NCI-H187 treated with DMSO at 0.1 percent for 48 hours (cell line): ENCODE measurements at places on chromosomes 7 and 10.

DNA sequence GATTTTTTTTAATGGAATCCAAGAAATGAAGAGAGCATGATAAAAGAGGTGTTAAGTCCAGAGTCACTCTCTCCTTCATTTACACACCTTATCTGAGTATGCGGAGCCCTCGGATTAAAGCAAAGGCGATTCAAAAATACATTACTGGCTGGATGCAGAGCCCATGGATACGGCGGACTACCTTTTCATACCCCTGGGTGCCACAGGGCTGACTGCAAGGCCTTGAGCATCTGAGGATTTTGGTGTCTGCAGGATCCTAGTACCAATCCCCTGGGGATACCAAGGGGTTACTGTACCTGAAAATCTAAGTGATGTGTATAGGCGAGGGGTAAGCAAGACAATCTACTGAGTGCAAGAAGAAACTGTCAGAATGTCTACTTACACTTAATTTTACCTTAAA lies 20.5 kb downstream of the PIP4K2A start:
- DNase-seq, result no peak

- no peak for DNase-seq
Observed at GRCh38 chr10:30656233-30656632, 26.7 kb upstream of the LYZL2 start.

GRCh38 chr10:122507616-122508015 lies 46.3 kb downstream of the HTRA1 start:
- no peak for DNase-seq

GRCh38 chr10:48946891-48947500 lies 7.4 kb upstream of the LRRC18 start:
- no peak for DNase-seq

GRCh38 chr7:104990983-104991382 lies 23.0 kb upstream of the KMT2E start:
- DNase-seq, result no peak

DNA sequence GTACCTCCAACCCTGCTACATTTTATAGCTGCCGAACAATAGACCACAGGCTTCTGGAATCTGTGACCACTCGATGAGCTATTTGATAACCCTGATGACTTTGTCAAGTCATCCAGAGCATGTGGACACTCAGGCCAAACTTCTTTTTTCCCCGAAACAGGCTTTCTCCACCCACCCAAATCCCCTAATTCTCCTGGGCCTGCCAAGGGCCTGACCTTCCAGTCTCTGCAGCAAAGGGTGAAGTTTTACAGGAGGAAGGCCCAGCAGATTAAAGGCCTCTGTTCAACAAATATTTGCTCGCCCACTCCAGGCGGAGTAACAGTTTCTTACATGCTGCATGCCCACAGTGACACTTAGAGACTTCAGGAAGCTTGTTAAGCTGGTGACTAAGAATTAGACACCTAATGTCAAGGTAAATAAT lies 2.0 kb downstream of the JCAD start:
- DNase-seq, result no peak

DNA sequence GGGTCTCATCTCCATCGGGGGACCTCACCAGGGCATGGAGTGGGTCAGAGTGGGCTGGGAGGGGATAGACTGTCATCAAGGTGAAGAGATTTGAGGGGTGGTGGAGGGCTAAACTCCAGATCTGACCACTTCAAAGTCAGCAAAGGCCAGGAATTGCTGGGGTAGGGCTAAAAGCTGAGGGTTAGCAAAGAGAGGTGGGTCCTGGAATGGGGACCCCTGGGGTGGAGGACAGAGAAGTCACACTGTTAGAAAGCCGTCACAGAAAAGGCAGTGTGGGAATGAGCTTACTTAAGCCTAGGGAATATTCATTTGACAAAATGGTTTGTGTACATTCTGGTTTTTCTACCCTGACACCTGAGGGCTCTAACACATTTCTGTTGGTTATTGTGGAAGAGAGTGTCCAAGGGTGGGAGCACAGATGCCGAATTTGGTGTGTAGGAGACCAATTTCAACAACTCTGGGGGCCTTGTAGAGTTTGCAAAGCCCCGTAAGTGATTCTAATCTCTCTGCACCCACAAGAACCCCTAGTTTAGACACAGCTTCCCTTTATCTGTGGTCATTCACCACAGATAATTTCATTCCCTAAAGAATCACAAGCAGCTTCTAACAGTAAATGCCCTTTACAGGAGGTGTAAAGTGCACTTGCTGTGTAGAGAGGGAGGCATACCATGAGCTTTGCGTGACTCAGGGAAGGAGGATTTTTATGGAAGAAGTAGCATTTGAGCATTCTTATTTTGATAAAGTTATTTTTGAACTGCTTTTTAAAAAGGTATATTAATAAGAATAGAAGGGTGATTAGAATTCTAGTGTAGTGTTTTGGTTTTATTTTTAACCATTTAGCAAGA lies 6.4 kb downstream of the FBH1 start:
- DNase-seq, result no peak

GRCh38 chr10:19049567-19049966 lies 966 bp downstream of the MALRD1 start:
- no peak for DNase-seq

DNA sequence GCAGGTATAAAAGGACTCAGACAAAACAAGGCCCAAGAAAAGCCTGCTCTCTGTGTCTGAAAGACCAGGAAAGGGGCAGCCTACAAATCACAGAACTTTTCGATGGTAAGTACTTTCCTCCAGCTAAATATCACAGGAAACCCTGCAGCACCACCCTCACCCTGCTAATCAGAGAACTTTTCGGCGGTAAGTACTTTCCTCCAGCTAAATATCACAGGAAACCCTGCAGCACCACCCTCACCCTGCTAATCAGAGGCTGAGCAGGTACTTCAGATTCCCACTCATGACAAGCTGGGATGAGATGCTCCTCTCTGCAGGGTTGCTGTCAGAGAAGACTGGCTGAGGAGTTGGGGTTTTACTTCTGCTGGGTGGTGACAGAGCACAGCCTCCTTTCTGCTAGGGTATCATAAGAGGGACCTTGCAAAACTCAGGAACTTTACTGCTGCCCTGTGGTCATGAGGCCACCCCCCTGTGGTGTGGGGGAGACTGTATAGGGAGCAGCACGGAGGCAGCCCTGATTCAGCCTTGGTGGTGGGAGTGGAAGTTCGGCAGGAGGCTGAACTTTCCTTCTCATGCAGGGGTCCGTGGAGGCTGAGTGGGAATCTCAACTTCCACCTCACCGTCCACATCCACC lies 7.2 kb downstream of the WDR37 start:
- DNase-seq, result no peak

- no peak for DNase-seq
Observed at GRCh38 chr7:100415448-100415847, 13.1 kb downstream of the ZCWPW1 start.

GRCh38 chr7:45592230-45592991 lies 18.2 kb downstream of the ADCY1 start:
- DNase-seq, result no peak

GRCh38 chr7:20438694-20439376 lies 108.1 kb downstream of the ITGB8 start:
- no peak for DNase-seq

DNA sequence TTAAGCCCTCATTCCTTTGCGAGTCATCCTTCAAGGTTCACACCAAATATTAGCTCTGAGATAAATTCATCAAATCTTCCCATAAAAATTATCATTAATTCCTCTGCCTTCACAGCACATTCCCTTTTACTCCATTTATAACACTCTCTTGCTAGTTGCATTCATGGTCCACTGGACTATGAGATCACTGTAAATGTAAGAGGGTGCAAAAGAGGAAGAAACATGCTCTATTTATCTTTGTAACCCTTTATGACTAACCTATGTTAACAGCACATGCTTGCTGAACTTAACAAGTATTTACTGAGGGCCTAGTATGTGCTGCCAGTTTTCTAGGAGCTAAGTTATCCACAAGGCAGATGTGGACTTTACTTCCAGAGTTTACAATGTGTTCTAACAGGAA lies 86.7 kb upstream of the TMEM168 start:
- no peak for DNase-seq

DNA sequence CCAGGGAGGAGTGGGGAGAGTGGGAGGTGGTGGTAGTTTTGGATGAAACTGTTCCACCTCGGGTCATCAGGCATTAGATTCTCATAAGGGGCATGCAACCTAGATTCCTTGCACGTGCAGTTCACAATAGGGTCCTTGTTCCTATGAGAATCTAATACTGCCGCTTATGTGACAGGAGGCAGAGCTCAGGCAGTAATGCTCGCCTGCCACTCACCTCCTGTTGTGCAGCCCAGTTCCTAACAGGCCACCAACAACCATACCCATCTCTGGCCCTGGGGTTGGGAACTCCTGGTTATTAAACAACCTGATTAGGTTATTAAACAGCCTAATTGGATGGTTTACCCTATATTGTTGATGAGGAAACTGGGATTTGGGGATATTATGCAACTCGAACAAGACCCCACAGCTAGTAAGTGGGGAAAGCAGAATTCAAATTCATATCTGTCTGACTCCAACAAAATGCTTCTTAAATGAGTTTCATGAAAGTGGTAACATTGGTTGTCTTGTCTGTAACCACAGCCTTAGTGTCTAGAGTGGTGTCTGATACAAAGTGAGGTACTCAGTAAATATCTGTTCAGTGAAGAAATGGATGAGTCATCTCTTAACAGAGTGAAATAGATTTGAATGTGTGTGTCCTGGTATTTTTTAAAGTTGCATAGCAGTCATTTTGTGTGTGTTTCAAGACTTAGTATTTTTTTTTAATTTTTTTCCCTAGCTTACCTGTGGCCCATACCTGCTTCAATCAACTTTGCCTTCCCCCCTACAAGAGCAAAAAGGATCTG lies 101.6 kb downstream of the HECTD2 start:
- no peak for DNase-seq

GRCh38 chr10:69742928-69743602 lies 58.6 kb upstream of the COL13A1 start:
- no peak for DNase-seq

DNA sequence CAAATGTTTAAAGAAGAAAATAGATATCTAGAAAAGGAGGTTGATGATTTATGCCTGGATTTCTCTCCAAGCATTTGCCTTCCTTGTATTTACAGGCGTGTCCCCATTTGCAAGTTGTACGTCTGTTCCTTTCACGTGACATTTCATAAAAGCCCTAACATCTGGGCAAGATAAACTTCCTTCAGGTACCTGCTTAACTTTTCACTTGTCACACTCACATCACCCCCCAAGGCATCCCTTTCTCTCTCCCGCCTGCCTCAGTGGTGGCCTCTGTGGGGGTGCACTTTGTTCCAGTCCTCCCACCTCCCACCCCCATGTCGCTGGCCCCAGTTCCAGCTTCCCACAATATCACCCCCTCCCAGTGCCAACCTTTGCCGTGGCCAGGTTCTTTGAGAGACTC lies 6.7 kb downstream of the TWIST1 start:
- no peak for DNase-seq

- DNase-seq, result no peak
Observed at GRCh38 chr10:2782265-2782664, 285.1 kb upstream of the PFKP start.

GRCh38 chr10:110762849-110763211 lies 108.9 kb upstream of the PDCD4 start:
- DNase-seq, result no peak

- DNase-seq, result no peak
Observed at GRCh38 chr7:4109481-4110110, 572.5 kb upstream of the FOXK1 start.

GRCh38 chr10:89121764-89122020 lies 85.4 kb downstream of the CH25H start:
- DNase-seq, result no peak

- no peak for DNase-seq
Observed at GRCh38 chr7:94160719-94161435, 156.7 kb upstream of the BET1 start.

- DNase-seq, result no peak
Observed at GRCh38 chr10:110566472-110567200, 859 bp upstream of the SMC3 start.

- DNase-seq, result no peak
Observed at GRCh38 chr7:31033674-31034300, 18.3 kb upstream of the ADCYAP1R1 start.

GRCh38 chr7:32502728-32503127 lies 7.4 kb downstream of the AVL9 start:
- DNase-seq, result no peak

DNA sequence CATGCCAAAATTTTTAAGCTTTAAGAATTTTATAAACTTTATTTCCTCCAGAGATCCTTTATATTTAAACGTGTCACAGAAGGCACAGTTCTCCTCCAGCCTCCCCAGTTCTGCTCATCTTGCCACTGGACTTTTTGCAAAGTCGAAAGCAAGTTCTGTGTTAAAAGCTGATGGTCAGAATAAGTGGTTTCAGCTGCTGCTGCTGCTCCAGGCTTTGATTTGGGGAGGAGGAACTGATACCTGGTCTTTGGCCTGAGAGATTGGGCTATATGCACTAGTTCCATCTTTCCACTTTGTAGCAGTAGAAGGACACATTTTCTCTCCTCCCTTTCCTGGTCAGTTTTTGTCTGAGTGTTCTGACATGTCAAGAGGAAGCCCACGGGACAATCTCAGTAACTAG lies 435.9 kb upstream of the PHF14 start:
- no peak for DNase-seq
